Activated CD4-positive, alpha-beta T cell treated with anti-CD3 and anti-CD28 coated beads for 1 hour (primary cell): ENCODE measurements at places on chromosomes 5 and 9.

DNA sequence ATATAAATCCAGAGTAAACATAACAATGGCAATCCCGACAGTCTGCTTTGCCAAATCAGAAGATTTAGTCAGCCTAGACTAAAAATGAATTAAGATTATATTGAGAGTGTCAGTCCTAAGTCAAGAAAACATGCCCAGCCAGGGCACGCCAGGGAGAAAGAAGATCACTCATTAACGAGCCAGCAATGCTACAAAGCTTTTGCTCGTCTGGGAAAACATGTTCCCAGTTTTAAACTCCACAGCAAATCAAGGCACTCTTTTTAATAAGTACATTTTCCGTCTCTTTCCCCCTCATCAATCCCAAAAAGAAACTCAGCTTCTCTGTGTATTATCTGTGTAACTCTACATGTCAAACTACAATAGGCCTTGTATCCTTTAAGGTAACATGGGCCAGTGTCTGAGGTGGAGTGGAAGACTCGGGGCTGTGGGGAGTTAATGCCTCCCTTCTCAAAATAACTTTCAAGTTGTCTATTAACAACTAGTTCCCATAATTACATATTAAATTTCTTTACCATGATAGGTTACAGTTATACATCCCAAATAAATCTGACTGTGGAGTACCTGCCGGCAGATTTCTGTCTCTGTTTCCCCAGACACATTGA, 40.9 kb downstream of the NFIB start:
- no peak for DNase-seq

DNA sequence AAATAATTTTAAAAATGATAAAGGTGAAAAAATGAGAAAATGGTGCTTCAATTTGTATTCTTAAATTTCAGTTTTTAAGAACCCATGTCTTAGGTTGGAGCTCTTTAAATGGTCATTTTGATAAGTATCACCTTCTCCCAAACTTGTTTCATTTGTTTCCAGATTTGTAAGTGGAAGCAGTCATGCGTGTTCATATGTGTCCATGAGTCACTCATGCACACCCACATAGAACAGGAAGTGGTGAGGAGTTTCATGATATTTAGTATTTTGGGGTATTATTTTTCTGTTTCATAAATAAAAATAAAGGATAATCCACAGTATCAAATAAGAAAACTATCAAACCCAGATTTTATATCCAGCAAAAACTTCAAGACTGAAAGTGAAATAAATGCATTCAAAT, 570.4 kb upstream of the ST8SIA4 start:
- DNase-seq = no peak

DNA sequence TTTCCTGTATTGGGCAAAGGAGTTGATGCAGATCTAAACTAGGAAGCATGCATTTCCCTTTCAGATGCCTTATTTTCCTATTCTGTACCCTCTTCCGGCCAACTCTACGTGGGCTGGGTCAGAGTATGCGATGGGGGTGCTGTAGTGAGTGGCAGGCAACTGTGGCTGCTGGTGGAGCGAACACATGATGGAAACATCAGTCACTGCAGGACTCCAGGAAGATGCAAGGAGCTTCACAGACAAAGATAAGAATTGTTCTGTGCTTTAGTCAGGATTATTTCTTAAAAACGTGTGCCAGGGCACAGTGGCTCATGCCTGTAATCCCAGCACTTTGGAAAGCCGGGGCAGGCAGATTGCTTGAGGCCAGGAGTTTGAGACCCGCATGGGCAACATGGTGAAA, 75.1 kb downstream of the PSAT1 start:
- DNase-seq = no peak

GRCh38 chr9:94860678-94861588, 134.4 kb downstream of the AOPEP start:
- DNase-seq = peak; percentile 44

GRCh38 chr5:126778675-126779403, 1.9 kb downstream of the LMNB1 start:
- DNase-seq = no peak
